ENCODE measurements at places on chromosomes 6 and 20.

DNA sequence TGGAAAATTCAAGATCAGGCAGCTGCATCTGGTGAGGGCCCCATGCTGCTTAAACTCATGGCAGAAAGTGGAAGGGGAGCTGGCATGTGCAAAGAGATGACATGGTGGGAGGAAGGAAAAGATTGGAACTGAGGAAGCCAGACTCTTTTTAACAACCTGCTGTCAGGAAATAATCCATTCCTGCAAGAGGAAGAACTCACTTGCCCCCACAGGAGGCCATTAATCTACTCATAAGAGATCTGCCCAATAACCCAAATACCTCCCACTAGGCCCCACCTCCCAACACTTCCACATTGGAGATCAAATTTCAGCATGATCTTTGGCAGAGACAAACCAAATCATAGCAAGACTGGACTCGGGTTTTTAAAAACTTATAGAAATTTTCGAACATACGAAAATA is 200.5 kb upstream of the KCNQ5 start:
- DNase-seq, result no peak

GRCh38 chr6:131811500-131811899 is 3.7 kb downstream of the ENPP1 start:
- no peak for DNase-seq

GRCh38 chr20:57221916-57222630 is 44.4 kb downstream of the BMP7 start:
- DNase-seq, result no peak

DNA sequence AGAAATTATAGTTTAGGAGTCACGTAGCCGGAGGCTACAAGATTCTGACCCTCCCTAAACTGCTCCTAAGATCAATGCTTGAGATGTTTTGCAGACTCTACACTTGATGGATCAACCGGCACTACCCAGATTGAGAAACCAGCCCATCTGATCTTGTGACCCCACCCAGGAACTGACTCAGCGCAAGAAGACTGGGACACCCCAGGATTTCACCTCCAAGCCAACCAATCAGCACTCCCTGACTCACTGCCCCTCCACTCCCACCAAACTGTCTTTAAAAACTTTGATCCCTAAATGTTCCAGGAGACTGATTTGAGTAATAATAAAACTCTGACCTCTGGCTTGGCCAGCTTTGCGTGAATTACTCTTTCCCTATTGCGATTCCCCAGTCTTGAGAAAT is 99.8 kb downstream of the OPRM1 start:
- no peak for DNase-seq

DNA sequence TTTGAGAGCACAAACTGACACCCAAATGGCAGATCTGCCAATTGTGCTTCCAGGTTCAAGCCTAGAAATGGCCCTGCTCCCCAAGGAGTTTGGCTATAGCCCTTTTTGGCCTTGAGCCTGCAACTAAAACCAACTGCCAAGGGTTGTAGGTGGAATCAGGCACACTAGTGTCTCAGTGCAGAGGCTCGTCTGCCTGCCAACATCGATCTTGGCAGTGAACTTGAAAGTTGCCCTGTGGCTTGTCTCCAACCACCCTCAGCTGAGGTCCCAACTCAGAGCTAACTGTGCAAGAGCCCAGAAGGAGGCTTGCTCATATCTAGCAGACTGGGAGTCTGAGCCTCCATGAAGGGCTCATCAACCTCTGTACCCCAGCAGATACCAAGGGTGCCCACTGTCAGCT is 92.7 kb upstream of the GLP1R start:
- DNase-seq, result no peak

DNA sequence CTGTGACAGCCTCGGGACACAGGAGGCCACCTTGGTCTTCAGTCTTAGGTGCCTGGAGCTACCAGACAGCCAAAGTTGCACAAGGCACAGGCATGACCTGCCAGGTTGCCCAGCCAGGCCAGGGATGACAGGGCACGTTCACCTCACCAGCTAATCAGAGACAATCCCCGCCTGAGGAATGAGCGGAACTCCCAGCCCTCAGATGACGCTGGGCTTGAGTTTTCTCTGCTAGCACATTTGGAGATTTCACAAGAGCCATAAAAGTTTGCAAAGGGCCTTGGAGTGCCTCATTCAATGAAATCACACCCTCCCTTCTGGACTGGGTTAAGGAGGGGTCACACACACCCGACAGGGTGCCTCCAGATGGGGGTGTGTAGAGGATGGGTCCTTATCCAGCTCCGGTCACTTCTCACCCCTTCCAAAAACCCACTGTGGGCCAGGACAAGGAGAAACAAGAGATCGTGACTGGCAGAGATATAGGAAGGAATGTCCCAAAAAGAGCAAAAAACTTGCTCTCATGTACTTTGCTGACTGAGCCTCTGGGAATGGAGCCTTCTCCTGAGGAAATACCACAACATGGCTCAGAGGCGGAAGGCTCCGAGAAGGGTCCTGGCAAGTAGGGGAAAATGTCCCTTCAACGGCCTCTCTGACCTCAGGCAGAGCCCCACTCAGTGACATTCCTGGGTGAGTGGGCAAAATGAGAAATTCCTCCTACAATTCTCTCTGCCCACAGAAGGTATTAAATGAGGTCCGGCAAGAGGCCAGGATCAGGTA is 121.6 kb downstream of the ISM1 start:
- no peak for DNase-seq

All from activated B cell treated with CpG ODN at 0.5 μM for 24 hours (primary cell).